CD4-positive, alpha-beta T cell treated with Interleukin-2 at 100 ng/mL for 4 hours (primary cell): ENCODE measurements at places on chromosomes 1 and 21.

DNA sequence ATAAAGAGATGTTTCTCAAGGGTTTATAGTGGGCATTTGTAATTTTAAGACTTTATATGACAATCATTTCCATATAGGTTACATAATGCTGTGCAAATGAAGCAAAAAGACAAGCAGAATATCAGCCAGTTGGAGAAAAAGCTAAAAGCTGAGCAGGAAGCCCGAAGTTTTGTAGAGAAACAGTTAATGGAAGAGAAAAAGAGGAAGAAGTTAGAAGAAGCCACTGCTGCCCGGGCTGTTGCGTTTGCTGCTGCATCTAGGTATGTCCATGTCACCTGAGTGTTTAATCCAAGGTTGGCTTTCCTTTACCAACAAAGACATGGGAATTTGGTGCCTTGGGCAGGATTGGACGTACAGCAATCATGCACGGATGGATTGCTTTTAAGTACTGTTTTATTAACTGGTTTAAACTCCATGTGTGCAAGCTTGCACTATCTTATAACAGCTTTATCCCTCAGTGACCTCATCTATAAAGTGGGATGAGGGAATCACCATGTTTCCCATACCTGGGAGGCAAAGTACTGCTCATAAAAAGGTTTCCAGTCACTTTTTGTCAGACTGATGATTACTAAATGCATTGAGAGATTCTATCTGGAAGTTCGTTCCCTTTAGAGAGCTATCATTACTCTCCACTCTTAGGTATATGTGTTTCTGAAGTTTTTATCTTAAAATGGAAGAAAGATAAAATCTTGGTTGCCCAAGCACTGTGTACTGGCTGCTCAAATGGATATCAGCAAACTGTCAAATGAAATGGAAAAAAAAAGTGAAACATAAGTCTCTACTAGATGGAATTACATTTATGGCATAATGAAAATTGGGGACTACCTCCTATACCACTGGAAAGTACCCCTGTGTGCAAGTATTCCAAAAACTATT lies 55.1 kb downstream of the MACO1 start:
- DNase-seq = no peak

GRCh38 chr1:50591598-50591997 lies 168.4 kb upstream of the DMRTA2 start:
- no peak for DNase-seq

DNA sequence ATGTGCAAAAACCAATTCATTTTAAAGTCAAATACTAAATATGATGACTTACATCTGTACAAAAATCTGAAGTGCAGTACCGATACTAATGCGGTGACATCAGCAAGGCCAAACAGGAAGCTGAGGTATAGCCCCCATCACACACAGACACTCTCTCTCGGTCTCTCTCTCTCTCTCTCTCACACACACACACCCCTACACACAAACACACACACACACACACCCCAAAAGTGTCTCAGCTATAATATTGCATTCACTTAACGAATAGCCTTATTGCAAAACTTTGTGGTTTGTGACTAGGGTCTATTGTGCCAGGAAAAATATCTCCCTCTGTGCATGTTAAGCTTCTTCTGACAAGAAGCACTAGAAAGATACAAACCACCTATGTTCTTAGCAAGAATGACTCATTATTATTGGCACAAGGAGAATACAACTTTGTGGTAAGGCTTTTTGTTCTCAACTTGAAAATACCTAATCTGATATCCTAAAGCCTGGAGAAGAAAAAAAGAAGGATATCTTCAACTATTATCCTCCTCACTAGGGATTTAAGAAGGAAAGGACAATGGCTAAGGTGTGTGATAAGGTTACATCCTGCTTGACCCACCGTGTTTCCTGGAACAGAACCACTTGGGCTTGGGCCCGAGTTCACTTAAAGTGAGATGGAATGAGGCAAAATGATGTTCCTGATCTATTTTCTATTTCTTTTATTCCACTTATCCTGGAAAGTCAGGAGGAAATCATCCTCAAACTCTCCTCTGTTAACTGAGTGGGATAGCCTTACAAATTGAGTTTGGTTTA lies 107.1 kb downstream of the NIBAN1 start:
- peak; percentile 86 for DNase-seq

- peak; percentile 82 for DNase-seq
Measured at GRCh38 chr1:166489670-166490436, 323.1 kb upstream of the FAM78B start.

DNA sequence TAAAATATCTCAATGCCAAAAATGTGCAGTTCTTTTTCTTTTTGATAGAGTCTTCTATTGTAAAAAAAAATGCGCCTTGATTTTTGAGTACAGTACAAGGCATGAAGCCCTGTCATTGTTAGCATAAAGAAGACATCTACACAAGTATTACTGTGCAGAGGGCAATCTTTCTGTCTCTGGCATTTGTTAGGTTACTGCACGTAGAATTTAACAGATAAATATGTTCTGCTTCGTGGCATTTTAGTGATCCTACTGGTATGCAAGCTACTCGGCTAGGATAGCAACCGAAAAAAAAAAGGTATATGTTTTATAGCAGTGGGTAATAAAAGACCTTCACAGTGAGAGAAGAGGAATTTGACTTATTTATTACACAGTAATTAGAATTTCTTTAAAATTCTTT lies 492.9 kb upstream of the ADGRL2 start:
- DNase-seq = no peak

GRCh38 chr1:221709854-221710253 lies 32.0 kb downstream of the DUSP10 start:
- DNase-seq = no peak

GRCh38 chr1:229508823-229509337 lies 739 bp upstream of the NUP133 start:
- DNase-seq = no peak

GRCh38 chr1:1419813-1420653 lies 1.0 kb downstream of the ANKRD65 start:
- no peak for DNase-seq

DNA sequence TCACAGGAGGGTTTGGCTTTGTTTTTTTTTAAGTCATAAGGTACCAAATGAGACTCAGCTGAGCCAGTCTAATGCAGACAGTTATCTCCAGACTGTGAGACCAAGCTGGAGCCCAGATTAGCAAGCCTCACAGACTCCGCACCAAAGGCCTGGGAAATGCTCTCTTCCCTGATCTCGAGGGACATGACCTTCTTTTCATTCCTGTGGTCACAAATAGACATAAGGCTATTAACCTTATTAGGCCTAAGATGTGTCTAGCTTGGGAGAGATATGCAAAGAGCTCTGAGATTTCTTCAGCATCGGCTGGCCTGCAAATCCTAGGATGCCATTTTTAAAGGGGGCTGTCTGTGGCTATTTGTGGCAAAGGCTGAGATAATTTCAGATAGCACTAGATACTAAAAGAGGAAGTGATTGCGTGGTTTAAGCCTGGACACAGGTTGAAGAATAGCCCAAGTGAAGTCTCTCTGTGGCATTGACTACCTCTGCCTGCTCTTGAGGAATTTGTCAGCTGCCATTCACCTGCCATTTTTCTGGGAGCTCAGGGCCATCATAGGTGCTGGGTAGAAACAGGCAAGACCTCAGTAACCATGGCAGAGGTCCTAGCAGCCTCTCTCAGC lies 301.3 kb downstream of the SIPA1L2 start:
- no peak for DNase-seq

GRCh38 chr1:204121840-204122555 lies 29.8 kb downstream of the ETNK2 start:
- no peak for DNase-seq

- DNase-seq = no peak
Measured at GRCh38 chr1:223225061-223225460, 82.0 kb upstream of the TLR5 start.

GRCh38 chr1:201693890-201694607 lies 134.9 kb upstream of the IPO9 start:
- no peak for DNase-seq

DNA sequence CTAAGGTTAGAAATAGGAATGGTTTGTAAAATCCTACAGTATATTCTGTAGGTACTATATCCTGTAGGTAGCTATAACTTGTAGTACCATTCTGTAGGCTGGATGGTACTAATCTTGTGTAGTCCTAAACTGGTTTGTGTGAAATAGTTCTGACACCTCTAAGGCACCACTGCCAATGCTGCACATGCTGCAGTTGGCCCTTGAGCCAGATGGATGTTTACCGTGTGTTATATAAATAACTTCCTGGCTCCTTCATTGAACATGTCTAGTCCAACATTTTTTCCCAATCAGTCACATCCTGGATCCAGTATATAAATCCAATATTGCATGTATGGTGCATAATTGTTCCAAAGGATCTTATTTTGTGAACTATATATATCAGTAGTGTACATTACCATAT lies 89.5 kb upstream of the GNG4 start:
- no peak for DNase-seq

- no peak for DNase-seq
Measured at GRCh38 chr1:12069623-12070244, 6.6 kb downstream of the TNFRSF8 start.

DNA sequence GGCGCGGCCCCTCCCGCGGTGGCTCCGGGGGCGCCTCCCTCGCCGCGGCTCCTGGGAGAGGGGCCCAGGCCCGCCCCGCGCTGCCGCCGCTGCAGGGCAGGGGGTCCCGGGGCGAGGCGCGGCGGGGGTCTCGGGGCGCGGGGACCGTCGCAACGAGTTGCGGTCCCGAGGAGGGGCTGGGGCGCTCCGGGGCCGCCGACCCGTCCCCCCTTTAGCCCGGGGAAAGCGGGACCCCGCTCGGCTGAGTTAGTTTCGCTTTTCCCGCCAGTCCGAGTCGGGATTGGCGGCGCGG lies 493 bp downstream of the SPSB1 start:
- no peak for DNase-seq

DNA sequence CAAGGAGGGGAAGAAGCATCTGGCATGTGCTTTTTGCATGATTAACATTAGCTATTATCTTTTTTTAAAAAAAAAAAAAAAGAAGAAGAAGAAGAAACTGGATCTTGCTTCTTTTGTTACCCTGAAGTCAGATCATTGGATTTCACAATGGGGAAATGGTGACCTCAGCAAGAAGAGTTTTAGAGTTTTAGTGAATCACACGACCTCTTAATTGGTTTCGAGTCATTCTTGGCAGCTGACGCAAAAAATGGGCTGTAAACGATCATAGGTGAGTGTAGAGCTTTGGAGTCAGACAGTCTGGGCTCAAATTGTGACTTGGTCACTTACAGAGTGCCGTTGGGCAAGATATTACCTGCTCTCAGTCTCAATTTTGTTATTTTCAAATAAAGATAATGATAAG lies 33.3 kb upstream of the PGBD5 start:
- no peak for DNase-seq

DNA sequence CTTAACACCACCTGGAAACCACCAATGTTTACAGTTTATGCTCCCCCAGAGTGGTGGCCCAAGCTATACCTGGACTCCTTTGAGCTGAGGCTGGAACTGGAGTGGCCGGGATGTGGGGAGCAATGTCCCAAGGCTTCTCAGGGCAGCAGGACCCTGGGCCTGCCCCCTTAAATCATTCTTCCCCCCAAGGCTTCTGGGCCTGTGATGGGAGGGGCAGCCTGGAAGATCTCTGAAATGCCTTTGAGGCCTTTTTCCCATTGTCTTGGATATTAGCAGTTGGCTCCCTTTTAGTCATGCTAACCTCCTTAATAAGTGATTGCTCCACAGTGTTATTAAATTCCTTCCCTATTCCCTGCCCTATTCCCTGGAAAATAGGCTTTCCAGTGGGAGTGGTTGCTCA lies 185.8 kb downstream of the HS2ST1 start:
- no peak for DNase-seq

DNA sequence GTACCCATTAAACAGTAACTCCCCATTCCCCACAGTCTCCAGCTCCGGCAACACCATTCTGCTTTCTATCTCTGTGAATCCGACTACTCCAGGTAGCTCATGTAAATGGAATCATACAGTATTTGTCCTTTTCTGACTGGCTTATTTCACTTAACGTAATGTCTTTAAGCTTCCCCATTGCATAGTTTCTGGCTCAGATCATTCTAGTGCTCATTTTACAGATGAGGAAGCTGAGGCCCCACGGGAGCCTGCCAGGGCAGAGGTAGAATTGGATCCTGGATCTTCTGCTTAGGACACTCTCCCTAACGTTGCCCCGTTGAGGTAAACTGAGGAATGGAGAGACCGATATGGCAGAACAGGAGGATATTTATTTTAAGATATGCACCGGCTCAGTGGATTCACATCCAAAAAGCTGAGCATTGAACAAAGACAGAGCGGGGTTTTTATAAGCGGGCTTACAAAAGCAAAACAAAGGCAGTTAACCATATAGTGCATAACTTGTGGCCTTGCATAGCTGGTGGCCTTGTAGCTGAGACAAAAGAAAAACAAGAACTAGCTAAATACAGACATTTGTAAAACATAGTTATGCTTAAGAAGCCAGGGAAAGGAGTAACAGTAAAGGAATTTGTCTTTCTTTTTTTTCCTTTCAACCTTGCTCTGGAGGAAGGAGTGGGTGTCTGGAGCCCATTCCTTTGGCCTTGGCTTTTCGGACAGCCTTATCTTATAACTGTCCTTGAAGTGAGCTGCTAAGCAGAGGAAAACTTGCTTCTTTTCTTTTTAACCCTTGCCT lies 15.3 kb upstream of the KLHDC8A start:
- DNase-seq = no peak

GRCh38 chr1:3842912-3843311 lies 14.1 kb downstream of the CEP104 start:
- no peak for DNase-seq

- peak; percentile 54 for DNase-seq
Measured at GRCh38 chr1:107965110-107965991, at the start of gene VAV3. Gene VAV3, minus strand, starts transcription at chr1:107965180. Its CDS starts 311 bp downstream, at chr1:107964869.

GRCh38 chr1:153542956-153543711 lies 2.4 kb upstream of the S100A5 start:
- no peak for DNase-seq

DNA sequence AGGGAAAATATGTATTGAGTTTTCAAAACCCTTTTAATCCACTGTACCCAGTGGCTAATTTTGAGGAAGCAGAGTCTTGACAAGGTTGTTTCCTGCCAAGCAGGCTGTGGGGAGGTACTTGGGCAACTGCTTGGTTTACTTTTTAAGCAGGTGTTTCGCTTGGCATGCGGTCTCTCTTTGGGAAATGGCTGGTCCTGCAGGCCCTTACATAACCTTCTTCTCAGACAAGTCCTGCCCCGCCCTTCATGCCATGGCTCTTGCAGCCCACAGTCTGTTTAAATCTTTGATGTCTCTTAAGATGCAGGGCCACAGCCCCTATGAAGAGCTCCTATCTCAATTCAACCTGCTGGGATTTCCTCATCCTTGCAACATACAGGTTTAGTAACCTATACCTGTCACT lies 36.0 kb upstream of the ABCD3 start:
- DNase-seq = no peak

- no peak for DNase-seq
Measured at GRCh38 chr1:58749646-58750045, 34.2 kb downstream of the JUN start.

- DNase-seq = no peak
Measured at GRCh38 chr1:82795508-82796149, 994.9 kb downstream of the ADGRL2 start.

DNA sequence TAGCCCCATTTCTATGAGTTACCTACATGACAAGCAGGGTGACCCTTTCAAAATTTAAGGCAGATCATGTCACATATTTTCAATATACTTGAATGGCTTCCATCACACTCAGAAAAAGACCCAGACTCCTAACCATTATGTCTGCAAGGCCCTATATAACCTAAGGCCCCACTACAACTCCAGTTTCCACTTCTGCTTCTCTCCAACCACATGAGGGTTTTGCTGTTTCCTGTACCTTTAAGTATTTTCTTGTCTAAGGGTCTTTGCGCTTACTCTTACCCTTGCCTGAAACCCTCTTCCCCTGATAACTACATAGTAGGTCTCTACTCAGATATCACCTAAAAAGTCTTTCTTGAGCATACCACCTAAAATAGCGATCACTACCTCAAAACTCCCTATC lies 46.1 kb downstream of the SGIP1 start:
- DNase-seq = no peak

GRCh38 chr1:207838156-207839082 lies 72.5 kb downstream of the CD34 start:
- DNase-seq = no peak
